HFFc6 (cell line): ENCODE measurements at places on chromosomes 12 and 14.

DNA sequence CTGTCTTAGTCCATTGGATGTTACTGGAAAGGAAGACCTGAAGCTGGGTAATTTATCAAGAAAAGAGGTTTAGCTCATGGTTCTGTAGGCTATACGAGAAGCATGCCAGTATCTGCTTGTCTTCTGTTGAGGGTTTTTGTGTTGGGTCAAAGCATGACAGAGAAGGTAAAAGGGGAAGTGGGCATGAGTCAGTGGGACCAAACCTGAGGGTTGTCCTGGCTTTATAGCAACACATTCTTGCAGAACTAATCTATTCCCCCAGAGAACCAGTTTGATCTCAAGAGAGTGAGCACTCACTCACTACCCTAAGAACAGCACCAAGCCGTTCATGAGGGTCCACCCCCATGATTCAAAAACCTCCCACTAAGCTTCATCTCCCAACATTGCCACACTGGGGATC, 19.0 kb upstream of the KRAS start:
- DNase-seq, result no peak

DNA sequence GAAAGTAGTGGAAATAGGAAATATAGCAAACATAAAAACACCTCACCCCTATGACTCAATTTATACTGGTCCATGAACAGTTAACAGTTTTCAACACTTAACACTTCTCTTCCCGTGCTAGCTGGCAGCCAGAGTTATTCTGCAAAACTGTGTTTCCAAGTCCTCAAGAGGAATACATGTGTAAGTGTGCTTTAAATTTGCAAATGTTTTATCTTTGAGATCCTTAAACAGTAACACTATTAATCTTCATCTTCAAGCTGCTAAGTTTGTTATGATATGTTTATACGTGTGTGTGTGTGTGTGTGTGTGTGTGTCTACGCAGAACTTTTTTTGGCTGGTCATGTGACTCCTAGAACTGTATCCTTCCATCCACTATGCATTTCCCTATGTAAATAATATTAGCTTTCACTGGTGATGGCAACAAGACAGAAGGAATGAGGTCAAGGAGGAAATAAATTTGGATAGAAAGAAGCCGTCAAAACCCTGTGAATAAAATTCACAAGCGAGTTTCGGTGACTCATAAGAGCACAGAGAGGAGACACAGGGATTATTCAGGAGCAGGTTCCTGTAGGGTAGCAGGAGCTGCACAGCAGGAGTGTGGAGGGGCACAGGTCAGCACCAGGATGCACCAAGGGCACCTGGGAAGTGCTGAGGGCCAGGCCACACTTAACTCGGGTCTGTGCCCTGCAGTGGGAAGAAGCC, 105.9 kb upstream of the ETV6 start:
- DNase-seq, result no peak

- no peak for DNase-seq
These were observed 25.2 kb downstream of the WNK1 start for GRCh38 chr12:777550-778047.

DNA sequence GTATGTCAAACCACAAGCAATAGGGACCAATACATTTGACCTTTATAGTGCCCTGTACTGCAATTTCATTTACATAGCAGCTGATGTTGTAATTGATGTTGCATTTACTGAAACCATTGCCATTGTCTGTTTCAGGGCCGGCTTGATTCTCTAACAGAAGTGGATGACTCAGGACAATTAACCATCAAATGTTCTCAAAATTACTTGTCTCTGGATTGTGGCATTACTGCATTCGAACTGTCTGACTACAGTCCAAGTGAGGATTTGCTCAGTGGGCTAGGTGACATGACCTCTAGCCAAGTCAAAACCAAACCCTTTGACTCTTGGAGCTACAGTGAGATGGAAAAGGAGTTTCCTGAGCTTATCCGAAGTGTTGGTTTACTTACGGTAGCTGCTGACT, 216.0 kb downstream of the AKAP6 start:
- no peak for DNase-seq

DNA sequence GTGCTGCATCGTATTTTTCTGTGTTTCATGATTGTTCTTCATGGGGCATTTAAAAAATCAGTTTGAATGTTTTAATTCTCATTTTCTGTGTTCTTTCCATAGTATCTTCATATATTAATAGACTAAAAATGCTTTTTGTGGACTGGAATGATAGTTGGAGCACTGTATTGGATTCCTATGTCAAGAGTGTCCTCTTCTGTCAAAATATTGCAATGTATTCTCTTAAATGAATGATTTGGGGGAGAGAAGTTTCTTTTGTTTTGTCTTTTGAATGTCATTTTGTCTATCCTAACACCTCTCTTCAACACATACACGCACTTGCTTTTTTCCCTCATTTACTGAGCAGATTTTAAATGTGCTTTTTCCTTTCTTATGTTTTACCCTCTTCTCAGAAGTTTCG, 4.7 kb upstream of the EIF2S3B start:
- no peak for DNase-seq

DNA sequence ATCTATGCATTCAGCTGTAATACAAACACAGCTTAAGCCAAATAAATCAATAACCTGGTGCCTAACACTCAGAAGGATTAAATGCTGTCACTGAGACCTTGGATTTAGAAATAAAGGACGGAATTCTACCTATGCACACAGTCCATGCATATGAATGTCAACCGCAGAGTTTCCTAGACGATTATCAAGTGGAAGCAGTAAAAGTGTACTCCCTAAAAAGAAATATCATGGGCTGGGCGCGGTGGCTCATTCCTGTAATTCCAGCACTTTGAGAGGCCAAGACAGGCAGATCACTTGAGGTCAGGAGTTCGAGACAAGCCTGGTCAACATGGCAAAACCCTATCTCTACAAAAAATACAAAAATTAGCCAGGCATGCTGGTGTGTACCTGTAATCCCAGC, 188.2 kb upstream of the DYRK2 start:
- DNase-seq, result no peak

DNA sequence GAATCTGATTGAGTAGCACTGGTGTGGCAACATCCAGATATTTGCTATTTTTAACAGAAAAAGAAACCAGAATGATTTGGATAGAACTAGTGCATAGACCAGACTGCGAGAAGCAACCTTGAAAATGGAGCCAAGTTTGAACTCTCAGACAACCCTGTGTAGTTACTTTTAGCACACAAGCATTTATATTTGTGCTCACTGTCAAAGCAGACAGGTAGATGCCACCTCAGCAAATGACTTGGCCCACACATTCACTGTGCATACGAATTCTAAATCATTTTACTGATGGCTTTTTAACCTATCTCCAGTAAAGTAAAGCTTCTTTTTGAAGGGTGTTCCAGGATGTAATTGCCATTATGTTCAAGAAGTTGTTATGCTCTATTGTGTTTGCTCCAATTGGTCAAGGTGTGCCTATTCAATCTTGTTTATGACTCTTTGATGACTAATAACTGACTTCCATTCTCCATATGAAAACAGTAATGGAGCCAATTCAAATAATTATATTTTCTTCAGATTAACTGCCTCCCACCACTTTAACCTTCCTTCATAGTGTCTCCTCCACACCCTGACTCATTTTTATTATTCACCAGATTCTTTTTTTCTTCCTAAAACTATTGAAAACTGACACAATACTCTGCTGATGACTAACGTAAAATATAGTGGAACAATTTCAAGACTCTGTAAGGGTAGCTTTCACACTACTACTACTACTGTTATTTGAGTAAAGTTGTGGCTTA, 138.5 kb downstream of the CCER1 start:
- no peak for DNase-seq

GRCh38 chr14:100503251-100503650, 84.0 kb downstream of the BEGAIN start:
- no peak for DNase-seq
